ENCODE measurements at places on chromosomes 2 and 18. TPM values are rescaled to one million over a fixed set of nuclear protein-coding genes. Genes with fewer than 3 reads are reported as not detected.

Gene TRAF3IP1
- 11.5 TPM for total RNA-seq

Gene PLB1
- total RNA-seq, result 2.4 TPM

Gene GPR155
- 0.20 TPM for total RNA-seq

Gene HAAO
- not detected for total RNA-seq

Gene ZC3H6
- 0.98 TPM for total RNA-seq

DNA sequence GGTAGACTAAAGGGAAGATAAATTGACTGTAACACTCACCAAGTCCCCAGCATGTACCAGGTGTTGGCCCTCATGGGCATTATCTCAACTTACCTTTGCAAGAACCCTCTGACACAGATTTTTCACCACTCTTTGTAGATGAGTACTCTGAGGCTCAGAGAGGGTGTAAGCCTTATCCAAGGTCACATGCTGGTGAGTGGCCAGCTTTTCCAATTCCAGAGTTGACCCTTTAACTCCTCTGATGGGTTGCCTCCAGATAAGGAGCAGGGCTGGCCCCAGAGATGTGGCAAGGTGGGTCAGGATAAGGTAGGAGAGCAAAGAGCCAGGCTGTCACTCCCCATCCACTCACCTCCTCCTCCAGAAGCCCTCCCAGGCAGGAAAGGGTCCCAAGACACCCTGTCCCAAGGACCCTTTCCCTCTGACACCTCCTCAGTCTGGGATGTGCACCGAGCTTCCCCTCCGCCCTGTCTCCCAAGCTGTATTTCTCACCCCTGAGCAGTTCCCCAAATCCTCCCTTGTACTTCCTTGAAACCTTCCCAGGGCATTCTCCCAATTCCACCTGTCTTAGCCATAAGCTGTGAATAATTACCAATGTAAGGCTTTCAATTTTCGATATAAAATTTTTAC is 165.9 kb downstream of the ZFP36L2 start:
- DNase-seq, result no peak

- DNase-seq, result no peak
These were observed 549.9 kb downstream of the XIRP2 start for GRCh38 chr2:167438206-167438605.

GRCh38 chr18:13003466-13003896 is 12.3 kb downstream of the CEP192 start:
- DNase-seq, result peak; percentile 32

GRCh38 chr2:176637142-176637485 is 367.9 kb downstream of the MTX2 start:
- no peak for DNase-seq

- DNase-seq, result no peak
These were observed 78.0 kb upstream of the DNMT3A start for GRCh38 chr2:25419678-25420242.

DNA sequence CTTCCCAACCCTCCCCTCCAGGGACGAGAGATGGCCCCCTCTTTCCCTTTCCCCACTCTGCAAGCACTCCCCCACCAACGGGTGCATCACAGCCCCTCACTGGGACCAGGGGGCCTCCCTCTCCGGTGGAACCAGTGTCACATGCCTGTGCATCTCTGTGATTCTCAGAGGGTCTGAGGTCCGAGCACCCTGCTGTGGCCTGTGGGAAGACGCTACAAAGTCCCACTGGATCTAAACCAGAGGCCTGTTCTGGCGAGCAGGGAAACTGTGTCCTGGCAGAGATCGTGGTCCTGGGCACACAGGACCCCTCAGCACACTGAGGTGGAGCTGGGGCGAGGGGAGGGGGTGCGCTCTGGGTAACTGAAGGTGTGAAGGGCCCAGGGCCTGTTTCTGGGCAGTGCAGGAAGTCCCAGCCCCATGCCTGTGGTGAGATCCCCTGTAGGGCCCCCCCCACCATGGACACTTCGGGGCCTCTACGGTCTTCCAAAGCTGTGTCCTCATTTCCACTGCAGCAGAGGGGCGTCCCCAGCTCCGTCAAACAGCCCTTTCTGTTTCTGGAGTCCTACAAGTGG is 8.0 kb downstream of the SNORC start:
- DNase-seq, result no peak

DNA sequence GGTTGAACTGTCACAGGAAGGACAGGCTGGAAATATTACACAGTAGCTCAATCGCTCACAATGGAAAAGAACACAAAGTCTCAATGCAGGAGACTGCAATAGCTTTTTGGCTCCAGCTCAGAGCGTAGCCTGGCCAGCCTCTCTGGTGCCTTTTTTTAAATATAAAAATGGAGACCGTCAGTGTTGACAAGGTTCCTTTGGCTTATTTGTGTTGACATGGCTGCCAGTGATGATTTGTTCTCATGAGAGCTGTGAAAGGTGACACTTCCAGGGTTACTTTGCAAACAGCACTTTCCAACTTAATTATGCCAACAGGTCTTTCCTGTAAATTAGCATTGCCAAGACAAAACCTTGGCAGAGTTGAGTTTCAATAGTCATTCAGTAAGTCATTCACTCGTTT is 70.8 kb downstream of the KCNE4 start:
- DNase-seq, result no peak

DNA sequence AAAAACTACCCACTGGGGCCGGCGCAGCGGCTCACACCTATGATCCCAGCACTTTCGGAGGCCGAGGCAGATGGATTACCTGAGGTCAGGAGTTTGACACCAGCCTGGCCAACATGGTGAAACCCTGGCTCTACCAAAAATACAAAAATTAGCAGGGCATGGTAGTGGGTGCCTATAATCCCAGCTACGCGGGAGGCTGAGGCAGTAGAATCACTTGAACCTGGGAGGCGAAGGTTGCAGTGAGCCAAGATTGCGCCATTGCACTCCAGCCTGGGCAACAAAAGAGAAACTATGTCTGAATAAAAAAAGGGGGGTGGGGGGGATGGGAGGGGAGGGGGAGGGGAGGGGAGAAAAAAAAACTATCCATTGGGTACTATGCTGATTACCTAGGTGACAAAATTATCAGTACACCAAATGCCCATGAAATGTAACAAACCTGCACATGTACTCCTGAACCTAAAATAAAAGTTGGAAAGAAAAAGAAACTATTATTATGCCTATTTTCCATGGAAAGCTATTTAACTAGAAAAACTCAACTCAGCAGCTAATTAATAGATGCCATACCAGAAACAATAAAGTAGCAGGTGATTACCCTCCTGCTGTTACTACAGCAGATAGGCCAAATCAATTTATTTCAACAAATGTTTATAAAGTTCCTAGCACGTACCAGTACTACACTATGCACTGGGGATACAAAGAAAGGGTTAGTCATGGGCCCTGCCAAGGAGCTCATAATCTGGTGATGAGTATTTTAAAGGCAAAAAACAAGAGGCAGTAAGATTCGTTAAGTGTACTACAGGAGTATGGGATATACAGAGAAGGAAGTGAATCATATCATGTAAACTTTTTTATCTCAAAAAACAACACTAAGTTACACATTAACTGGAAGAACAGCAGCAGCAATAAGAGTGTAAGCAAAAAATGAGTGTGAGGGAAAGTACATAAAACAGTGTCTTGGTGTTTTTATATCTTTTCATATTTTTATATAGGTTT is 112.8 kb upstream of the SLC39A10 start:
- no peak for DNase-seq

DNA sequence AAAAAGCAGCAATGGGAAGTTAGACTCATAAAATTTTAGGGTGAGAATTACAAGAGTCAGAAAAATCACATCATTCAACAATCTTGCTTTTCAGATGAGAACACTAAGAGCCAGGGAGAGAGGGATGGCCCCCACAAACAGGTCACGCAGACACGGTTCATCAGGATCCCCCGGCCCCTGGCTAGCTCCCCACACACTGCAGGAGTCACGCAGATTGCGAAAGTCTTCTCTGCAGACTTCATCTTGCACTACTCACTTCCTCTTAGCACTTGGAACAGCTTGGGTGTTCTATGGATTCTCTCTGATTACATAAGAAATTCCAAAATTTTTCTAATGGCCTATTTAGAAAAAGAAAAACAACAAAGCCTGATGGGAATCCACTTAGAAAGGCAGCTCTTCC is 21.6 kb upstream of the SULT1C2 start:
- DNase-seq, result no peak

DNA sequence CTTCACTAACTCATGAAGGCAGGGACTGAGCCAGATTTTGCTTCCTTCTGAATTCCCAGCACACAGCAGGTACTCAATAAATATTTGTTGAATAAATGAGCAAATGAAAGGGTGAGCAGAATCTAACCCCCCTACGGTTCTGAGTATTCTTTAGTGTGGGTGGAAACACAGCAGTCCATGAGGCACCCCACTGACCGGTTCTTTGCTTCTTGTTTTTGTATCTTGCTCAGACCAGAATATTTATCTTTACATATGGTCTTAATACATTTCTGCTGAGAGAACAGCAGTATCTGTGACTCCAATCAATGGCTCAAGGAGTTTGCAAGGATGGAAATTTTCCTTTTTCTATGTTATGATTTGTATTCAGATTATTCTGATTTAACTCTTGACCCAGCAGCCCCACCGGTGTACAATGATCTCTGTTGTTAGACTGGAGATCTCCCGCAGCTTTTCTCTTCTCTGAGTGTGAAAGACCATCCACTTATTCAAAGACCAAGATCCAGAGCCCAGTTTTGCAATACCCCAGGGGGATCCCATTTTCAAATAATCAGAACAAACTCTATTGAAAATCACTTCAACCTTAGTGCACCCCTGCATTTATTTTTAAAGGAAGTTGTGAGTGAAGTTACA is 506.5 kb upstream of the TNP1 start:
- DNase-seq, result no peak

DNA sequence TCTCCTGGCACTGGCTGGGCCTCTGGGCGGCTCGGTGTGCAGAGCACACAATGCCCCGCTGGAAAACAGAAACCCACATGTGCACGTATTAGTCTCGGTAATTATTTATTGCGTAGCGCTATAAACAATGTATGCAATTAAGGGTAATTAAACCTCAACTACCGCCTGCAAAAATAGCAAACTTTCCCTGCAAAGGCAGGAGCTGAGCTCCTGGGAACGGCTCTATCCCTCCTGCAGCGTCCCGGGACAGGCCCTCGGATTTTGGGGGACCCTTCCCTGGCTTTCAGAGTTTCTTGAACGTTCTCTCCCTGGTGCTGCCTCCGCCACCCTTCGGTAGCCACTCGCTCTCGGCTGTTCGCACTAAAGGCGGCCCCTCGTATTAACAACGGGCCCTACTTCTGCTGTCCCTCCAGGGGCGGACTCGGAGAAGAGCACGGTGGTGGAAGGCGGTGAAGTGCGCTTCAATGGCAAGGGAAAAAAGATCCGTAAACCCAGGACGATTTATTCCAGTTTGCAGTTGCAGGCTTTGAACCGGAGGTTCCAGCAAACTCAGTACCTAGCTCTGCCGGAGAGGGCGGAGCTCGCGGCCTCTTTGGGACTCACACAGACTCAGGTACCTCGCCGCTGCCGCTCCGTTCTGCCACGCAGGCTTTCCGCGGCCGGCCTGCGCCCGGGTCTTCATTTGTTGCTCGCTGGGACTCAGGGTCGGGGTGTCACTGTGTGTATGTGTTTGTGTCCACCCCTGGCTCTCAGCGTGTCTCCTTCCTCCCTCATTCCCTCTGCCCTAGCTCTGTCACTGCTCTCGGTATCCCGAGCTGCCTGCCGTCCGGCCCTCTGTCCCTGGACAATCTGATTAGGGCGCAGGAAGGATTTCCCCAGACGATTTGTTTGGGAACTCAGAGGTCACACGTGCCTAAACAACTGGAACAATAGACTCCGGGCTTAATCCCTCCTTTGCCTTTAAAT is 1.2 kb downstream of the DLX1 start:
- DNase-seq, result no peak

GRCh38 chr18:33231474-33232317 is 208.8 kb downstream of the CCDC178 start:
- DNase-seq, result peak; percentile 69

- peak; percentile 62 for DNase-seq
These were observed 50.5 kb upstream of the FZD7 start for GRCh38 chr2:201983174-201983573.

DNA sequence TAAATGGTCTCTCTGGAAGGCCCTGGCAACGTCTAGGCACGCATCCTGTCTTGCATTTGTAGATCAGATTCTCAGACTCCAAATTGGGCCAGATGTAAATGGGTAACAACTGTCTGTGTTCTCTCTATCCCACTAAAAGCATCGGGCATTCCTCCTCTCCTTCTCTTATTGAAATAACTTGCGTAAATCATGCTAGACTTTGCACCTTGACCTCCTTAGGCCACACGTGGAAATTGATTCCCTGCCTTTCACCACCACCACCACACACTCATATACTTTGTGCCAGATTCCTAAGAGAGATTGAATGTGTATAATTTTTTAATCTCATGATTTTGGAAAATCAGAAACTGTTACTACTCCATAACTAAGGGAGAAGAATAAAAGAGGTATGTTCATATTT is 21.3 kb downstream of the MAPRE3 start:
- no peak for DNase-seq

DNA sequence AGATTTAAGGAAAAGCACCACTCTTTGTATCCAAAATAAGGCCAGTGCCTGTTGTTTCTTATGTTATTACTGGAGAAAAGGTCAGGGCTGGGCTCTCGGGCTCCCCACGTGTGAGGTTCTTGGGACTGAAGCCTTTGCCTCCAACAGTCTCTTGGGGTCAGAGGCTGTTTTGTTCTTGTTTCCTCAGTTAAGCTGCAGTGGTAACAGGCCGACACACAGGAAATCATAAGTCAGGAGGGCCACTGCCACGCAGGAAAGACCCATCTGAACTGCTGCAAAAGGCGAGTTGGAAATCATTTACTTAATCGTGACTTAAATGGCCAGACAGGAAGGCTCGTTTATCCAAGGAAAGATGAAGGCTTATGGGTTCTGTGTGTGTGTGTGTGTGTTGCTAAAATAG is 30.3 kb upstream of the IL37 start:
- no peak for DNase-seq

DNA sequence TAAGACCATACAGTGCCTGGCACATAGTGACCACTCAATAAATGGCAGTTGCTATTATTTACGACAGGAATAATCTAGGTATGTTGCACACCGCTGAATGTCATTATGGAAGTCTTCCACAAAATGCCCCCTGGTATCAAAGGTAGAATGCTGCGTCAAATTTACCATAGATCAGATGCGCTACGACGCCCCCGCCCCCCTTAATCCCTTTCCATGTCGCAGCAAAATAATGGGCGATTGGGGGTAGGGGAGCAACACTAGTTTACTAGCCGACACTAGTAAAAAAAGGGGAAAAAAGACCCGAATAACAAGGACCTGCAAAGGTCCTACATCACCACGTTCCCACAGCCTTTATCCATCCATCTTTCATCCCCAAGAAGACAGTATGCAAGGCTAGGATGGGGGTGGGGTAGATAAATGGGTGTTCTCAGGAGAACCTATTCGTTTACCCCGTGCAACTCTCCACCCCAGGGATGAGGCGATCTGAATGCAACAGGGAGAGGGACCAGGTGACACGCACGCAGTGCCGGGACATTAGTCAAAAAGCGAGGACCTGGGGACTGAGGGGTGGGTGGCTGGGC is 455 bp downstream of the PREPL start:
- DNase-seq, result no peak

- DNase-seq, result no peak
These were observed 1.8 kb upstream of the BOK start for GRCh38 chr2:241556746-241557145.
